ENCODE measurements at places on chromosomes 2 and 18.
A peak's percentile ranks its signal among the peaks of the same experiment; 100 is the strongest.

DNA sequence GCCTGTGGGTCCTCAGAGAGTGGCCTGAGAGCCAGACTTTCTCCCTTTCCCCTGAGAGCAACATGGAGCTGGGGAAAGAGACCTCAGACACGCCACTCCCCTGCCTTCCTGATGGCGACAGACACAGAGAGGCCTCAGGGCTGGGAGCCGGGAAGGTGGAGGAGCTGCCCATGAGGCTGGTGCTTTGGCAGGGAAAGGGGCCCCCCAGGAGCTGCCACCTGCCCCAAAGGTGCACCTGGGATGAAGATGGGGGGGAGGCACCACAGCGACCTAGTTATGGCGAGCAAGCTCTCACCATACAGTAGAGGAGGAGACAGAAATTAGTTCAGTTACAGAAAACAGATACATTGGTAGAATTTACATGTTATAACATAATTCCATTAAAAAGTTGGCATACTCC, 80.7 kb upstream of the PXDN start:
- no peak for DNase-seq

- DNase-seq, result no peak
Measured at GRCh38 chr18:71036783-71037182, 747.9 kb downstream of the SOCS6 start.

- DNase-seq, result no peak
Measured at GRCh38 chr2:45274250-45274926, 265.1 kb upstream of the SIX2 start.

- no peak for DNase-seq
Measured at GRCh38 chr2:19426144-19426543, 67.7 kb upstream of the OSR1 start.

DNA sequence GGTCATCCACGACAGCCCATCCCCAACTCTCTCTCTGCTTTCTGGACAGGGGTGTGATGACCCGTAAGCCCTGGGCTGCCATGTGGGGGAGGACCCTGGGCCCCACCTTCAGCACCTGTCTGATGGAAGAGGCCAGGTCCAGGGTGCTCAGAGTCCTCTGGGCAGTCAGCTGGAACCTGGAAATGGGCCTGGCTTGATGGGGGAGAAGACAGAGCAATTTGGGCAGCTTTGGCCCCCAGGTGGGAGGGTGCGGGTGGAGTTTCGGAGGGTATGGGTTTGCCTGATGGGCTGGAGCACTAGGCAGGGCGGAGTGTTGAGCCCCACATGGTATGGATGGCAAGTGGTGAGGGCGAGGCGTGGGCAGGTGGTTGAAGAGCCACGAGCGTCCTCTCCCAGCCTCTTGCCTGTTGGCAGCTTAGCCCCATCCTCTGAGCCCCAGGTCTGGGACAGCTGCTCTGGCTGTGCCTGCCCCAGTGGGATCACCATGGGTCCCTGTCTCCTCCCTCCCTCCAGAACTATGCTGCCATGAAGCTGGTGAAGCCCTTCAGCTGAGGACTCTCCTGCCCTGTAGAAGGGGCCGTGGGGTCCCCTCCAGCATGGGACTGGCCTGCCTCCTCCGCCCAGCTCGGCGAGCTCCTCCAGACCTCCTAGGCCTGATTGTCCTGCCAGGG, 232.7 kb downstream of the DYSF start:
- DNase-seq, result no peak

GRCh38 chr2:170396799-170397459, 219.0 kb downstream of the MYO3B start:
- peak; percentile 4 for DNase-seq

- DNase-seq, result no peak
Measured at GRCh38 chr2:228318218-228318617, 136.7 kb upstream of the SPHKAP start.

DNA sequence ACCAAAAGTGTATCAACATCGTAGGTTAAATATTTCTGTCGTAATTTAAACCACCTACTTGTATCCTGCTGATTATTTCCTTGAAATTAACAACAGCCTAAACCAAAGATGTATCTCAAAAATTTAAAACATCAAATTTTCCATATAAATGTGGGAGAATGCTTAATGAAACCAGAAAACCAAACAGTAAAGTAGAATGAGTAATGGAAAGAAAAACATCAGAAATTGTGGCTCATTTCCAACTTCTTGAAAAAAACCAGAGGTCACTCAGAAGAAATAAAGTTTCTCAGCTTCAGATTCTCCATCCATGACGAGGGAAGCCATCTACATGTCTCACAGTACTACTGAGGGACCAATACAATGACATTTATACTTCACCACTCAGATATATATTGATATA, 296.5 kb downstream of the NOL4 start:
- no peak for DNase-seq

GRCh38 chr2:240620149-240620731, 5.0 kb upstream of the GPR35 start:
- no peak for DNase-seq

- no peak for DNase-seq
Measured at GRCh38 chr2:9463698-9464034, 10.7 kb upstream of the IAH1 start.

- DNase-seq, result no peak
Measured at GRCh38 chr2:15300624-15301573, 260.2 kb downstream of the NBAS start.

GRCh38 chr2:186129767-186130581, 356.1 kb upstream of the ZC3H15 start:
- DNase-seq, result no peak

- DNase-seq, result no peak
Measured at GRCh38 chr2:126704434-126705160, 48.6 kb downstream of the GYPC start.

DNA sequence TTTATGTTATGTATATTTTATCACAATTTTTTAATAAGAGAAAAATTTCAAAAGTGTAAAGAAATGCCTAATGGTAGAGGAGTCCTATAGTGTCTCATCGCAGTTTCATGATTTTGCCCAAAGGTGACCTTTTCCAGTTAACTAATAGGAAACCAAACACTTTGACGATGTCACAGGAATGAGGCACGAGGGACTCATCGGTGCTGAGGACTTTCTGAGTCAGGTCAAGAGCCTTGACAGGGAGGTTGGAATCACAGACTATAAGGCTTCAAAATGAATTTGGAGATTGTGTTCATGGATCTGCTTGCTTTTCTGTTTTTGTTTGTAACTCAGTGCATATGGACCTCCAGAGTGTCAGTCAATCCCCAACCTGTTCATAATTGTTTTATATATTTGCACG, 15.1 kb upstream of the RTTN start:
- no peak for DNase-seq

DNA sequence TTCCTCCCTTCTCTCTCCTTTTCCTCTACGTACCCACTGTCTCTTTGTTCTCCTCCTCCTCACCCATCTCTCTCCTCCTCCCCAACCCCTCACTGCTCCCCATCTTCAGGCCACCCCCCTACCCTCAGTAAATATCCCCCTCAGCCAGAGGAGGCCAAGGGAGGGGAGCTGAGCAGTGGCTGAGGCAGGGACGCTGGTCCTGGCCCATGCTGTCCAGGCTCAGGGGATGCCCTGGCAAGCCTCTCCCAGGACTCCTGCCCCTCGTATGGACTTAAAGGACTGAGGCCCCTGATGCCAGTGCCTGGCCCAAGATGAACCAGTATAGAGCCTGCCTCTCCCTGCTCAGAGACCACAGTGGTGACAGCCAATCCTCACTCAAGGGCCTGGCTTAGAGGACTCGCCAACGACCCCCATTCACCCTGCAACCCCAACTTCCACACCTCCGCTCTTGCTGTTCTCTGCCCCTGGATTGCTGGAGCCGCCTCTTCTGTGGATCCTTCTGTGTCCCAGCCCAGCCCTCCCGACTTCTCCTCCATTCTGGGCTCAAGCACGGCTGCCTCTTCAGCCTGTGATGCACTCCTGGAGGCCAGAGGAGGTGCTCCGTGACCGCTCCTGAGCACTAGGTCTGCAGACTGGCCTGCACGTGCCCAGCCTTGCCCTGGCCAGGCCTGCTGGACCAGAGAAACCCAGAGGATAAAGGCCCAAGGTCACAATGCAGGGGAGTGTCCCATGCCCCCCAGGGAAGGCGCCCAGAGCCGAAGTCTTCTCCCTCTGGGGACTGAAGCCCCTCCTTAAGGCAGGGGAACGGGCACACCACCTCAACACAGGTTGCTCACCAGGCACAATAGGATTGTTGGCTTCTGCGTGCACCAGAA, 9.5 kb upstream of the DUSP2 start:
- no peak for DNase-seq

GRCh38 chr2:126837966-126838715, 60.5 kb upstream of the TEX51 start:
- no peak for DNase-seq

GRCh38 chr18:36592282-36592681, 236.5 kb downstream of the TPGS2 start:
- no peak for DNase-seq

DNA sequence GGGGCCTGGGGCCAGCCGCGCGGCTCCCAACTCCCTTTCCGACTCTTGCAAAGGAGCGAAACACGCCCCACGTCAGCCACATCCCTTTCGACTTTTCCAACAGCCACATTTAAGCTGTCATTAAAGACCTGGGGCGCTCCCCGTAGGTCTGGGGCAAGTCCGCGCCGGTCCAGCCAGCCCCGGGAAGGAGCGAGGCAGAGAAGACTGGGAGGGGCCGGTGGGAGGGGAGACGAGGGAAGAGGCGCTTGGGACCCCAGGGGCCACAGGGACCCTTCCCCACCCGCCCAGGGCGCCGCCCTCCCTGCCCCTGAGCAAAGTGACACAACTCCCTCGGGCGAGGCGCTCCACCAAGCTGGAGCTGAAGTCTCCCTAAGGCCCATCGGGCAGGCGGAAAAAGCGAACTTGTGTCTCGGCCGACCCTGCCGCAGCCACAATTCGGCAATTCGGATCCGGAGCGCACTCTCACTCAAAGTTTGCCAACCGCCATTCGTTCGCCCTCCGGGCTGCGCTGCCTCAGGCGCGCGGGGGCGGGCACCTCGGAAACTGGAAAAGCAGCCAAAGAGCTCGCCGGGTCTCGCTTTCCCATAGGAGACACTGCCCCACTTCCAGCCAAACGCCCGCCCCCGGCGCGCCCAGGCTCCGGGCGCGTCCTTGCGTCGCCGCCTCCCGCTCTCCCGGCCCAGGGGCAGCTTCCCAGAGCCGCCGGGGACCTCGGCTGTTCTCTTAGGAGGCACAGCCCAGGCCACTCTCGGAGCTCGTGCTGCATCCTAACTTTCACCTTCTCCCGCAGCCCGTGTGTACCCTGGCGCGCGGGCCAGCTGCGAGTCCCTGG, 1.1 kb upstream of the KCTD1 start:
- DNase-seq, result no peak

DNA sequence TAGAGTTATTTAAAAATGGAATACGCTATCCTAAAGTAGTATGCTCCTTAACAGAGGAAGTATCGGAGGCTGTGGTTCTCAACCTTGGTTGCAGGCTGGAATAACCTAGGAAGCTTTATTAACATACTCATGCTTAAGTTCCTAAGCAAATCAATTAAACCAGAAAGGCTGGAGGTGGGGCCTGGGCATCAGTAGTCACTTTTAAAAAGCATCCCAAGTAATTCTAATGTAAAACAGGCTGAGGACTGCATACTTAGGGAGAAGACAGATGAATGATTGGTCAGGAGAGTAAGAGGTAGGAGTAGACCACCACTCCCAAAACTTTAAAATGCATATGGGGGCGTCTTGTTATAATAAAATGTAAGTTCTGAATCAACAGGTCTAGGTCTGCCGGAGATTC, 15.3 kb downstream of the ACAA2 start:
- no peak for DNase-seq

DNA sequence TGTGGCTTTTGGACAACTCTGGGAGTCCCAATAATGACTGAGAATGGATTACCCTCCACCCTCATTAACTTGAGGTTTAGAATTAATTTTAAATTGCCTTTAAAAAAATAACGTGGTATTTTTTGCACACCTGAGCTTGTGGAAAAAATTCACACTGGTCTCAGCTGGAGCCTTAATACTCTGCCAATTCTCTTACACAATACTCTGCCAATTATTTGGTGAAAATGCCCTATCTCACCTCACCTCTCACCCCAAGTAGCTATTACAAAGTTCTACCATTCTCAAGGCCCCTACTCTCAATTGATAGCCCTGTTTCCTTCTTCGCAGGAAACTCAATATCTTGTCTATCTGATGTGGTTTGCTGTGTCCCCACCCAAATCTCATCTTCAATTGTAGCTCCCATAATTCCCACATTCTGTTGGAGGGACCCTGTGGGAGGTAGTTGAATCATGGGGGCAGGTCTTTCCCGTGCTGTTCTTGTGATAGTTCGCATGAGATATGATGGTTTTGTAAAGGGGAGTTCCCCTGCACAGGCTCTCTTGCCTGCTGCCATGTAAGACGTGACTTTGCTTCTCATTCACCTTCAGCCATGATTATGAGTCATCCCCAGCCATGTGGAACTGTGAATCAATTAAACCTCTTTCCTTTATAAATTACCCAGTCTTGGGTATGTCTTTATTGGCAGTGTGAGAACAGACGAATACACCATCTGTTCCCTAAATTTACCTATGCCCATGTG, 27.4 kb upstream of the C2orf69 start:
- DNase-seq, result no peak

GRCh38 chr2:211128287-211128686, 571.9 kb downstream of the CPS1 start:
- DNase-seq, result no peak

DNA sequence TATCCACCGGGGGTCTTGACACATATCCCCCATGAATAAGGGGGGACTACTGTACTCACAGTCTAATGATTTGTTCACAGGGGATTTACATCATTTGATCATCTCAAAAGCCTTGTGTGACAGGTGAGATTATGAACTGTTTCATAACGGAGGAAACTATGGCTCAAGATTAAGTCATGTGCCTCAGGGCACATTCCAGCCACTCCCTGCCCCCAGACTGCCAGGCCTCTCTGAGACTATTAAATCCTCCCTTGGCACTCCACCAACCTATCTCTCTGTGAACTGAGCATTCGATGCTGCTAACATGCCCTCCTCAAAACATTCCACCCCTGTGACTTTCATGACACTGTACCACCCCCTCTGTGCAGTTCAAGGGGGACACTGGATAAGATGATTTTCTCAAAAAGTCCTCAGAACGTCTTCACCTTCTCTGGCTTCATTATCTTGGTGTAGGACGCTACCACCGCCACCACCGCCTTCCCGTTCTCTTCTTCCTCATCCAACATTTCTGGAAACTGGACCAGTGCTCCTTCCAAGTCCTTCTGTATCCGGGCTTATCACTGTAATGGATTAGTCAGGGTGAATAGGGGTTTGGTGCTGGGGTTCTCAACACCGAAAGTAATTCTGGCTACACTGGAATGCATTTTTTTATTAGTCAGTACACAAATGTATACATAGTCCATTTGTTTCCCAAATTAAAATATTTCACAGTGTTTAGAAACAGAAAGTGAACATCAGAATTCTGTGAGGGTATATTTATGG, 169.6 kb downstream of the KCNS3 start:
- DNase-seq, result no peak

GRCh38 chr2:162824304-162824703, 14.3 kb downstream of the KCNH7 start:
- DNase-seq, result no peak

GRCh38 chr2:64223055-64223454, 78.8 kb upstream of the PELI1 start:
- no peak for DNase-seq
